IPS DF 19.7 (cell line): ENCODE measurements at places on chromosomes 3 and 15.

- DNase-seq, result no peak
Observed at GRCh38 chr3:11636394-11636770, 7.3 kb downstream of the VGLL4 start.

GRCh38 chr15:43954181-43954621, 127.4 kb downstream of the WDR76 start:
- no peak for DNase-seq

DNA sequence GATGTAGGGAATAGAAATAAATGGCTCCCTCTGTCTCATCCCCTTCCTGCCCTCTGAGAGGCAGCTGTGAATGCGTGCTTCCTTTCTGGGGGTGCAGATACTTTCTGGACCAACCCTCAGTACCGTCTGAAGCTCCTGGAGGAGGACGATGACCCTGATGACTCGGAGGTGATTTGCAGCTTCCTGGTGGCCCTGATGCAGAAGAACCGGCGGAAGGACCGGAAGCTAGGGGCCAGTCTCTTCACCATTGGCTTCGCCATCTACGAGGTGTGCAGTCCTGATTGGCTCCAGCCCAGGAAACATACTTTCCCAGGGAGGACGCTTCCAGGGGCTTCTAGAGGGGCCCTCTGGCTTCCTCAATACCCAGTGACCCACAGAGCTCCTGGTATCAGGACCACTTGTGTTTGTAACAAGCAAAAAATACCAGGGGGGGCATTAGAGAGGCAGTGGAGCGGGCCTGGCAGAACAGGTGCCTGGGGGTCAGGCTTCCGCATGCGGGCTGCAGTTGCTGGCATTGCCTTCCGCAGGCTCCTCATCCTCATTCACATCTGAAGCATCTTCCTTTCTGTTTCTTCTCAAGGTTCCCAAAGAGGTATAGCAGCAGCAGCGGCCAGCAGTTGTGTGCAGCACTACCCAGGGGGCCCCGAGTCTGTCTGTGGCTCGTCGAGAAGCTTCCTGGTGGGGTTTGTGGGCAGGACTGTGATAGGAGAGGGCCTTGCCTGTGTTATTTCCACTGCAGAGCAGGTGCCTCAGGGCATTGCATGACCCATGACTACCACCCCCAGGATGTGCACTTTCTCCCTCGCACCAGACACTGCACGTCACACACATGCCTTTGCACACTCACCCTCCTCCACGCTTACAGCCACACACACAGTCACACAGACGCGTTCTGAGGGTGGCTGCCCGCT, 42.5 kb downstream of the CAPN3 start:
- no peak for DNase-seq

- DNase-seq, result no peak
Observed at GRCh38 chr15:70495991-70496599, 267.3 kb downstream of the UACA start.

GRCh38 chr15:22922003-22922402, 58.2 kb downstream of the CYFIP1 start:
- no peak for DNase-seq

GRCh38 chr3:149095487-149095886, 9.2 kb upstream of the HLTF start:
- no peak for DNase-seq

DNA sequence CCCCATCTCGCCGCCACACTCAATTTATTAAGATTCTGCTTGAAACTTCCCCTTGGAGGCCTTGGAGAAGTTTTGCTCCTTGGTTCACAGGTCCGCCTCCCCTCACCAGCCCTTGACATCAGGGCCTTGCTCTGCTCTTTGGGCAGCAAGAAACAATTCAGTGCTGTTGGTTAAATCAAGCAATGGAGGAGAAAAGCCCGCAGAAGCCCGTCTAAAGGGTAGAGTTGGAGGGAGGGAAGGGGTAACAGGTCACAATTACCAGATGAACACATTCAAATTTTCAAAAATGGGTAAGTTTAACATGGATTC, 429 bp downstream of the PARP9 start:
- no peak for DNase-seq

GRCh38 chr3:150793641-150794040, 30.7 kb upstream of the SIAH2 start:
- DNase-seq, result no peak

DNA sequence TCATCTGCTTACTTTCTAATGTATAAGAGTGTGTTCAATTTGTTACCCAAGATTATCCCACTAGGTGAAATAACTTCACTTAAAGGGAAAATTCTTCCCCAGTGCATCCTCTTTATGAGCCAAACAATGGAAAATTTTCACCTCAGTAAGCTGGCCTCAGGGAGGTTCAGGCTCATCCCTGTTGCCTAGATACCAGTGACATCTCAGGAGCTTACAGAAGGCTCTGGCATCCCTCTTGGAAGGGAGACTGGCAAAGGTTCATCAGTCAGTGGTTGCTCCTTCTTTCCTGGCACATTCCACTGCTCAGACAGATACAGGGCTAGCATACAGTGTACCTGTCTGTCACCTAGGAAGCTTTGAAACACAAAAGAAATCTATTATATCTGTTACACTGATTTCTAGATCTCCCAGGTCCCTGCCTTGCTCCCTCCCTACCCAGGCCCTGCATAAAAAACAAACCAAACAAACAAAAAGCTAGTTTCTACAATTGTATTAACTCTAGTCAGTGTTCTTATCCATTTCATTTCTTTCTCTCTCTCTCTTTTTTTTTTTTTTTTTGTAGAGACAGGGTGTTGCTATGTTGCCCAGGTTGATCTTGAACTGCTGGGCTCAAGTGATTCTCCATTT, 1.7 kb downstream of the IP6K2 start:
- no peak for DNase-seq

DNA sequence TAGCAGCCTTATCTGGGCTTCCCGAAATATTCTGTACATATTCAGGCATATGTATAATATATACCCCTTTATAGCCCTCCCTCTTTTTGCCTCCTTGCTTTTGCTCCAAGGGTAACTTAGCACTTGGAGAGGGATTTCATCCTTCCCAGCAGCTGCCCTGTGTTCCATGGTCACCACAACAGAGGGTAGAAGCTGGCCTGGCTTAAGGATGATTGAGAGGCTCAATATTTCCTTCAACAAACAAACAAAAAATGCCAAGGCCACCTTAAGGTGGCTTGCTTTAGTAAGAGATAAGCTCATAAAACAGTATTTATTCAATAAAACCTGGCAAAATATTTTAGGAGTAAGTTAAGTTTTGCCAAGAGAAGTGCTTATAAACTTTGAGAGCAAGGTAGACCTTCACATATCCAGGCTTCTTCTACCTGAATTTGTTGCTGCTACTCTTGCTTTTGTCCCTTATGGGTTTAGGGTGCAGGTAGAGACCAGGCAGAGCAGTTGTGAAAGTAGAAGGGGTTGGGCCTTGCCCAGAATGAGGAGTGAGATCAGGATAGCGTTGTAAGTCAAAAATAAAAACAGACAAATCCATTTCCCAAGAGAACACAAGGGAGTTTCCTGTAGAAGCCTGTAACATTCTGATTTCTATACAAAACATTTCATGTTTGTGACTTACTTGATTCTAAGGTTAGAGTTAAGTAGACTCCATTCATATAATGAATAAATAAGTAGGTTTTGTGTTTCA, 52.7 kb upstream of the ATOSA start:
- DNase-seq, result no peak

DNA sequence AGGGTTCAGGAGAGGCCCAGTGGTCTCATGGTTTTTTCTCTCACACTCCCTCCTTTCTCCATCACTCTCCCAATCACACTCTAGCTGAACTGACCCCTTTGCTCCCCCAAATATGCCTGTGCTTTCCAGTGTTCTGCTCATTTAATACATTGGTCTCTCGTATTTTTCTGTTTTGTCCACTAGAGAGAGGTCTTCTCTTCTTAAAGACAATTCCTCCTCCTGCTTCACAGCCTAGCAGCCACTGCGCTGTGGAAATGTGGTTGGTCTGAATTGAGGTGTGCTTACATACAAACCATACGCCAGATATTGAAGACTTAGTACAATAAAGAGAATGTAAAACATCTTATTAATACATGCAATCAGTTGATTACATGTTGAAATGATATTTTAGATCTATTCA, 60.6 kb upstream of the XCR1 start:
- no peak for DNase-seq

GRCh38 chr3:4655145-4656045, 162.2 kb downstream of the ITPR1 start:
- no peak for DNase-seq

DNA sequence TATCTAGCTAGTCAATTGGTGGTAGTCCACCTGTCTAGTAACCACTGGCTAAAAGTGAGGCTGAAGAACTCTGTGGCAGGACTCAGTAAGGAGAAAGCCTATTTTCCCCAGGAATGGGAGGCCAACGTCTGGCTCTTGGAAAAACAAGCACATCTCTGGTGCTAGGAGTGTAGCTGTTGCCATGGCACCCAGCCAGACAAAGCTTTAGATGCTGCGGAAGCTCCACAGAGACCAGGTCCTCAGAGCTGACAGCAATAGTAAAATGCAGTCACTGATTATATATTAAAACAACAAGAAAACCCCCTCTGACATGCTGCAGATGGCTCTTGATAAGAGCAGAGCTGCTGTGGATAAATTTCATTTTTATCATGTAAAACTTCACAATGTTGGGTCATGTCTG, 124.9 kb upstream of the STRIT1 start:
- DNase-seq, result no peak

DNA sequence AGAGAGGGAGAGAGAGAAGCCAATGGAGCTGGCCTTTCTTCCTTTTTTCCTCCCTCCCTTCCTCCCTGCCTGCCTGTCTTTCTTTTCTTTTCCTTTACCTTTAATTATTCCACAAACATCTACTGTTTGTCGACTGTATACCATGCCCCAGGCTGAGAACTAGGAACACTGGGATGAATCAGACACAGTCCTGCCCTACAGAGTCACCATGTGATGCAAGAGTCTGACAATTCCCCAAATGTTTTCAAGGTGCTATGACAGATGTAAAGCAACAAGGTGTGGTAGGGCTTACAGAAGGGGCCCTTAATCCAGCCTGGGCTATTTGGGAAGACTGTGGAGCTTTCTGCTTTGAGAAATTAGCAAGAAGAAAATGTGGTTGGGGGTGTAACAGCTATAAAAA, 4.0 kb upstream of the SPSB4 start:
- DNase-seq, result no peak

GRCh38 chr3:136351351-136351750, 101.2 kb downstream of the PCCB start:
- no peak for DNase-seq

- DNase-seq, result no peak
Observed at GRCh38 chr15:84736375-84736774, 12.0 kb upstream of the ZNF592 start.

GRCh38 chr3:197001972-197002700, 27.5 kb downstream of the MELTF start:
- no peak for DNase-seq

DNA sequence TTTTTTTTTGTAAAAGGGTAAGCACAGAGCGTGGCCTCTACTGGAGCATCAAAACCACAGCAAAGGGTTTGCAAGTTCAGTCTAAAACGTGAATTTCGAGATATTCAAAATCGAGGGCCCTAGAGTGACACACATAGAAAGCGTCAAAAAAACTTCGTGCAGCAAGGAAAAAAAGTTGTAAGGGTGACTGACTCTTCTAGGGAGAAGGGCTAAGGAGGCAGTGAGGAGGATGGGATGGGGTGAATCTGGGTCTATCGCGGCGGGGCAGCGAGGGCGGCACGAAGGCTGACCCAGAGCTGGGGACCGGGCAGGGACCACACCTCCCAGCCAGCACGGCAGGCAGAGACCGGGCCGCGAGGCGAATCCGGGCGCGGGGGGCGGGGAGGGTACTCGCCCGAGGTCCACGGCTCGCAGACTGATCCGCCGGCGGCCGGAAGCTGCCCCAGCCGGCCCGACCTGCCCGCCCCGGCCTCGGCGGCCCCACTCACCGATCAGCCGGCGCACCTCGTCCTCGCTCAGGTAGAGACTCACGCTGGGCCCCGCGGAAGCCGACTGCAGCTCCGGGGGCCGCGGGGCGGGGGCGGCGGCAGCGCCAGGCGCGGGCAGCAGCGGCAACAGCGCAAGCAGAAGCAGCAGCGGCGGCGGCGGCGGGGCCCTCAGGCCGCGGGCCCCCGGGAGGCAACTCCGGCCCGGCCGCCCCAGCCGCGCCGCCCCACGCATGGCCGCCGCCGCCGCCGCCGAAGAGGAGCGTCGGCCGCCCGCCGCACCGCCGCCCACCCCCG, 533 bp downstream of the RYK start:
- DNase-seq, result no peak

- no peak for DNase-seq
Observed at GRCh38 chr15:57667171-57667849, 39.2 kb upstream of the POLR2M start.

- no peak for DNase-seq
Observed at GRCh38 chr15:66936861-66937582, 128.4 kb upstream of the SMAD3 start.

DNA sequence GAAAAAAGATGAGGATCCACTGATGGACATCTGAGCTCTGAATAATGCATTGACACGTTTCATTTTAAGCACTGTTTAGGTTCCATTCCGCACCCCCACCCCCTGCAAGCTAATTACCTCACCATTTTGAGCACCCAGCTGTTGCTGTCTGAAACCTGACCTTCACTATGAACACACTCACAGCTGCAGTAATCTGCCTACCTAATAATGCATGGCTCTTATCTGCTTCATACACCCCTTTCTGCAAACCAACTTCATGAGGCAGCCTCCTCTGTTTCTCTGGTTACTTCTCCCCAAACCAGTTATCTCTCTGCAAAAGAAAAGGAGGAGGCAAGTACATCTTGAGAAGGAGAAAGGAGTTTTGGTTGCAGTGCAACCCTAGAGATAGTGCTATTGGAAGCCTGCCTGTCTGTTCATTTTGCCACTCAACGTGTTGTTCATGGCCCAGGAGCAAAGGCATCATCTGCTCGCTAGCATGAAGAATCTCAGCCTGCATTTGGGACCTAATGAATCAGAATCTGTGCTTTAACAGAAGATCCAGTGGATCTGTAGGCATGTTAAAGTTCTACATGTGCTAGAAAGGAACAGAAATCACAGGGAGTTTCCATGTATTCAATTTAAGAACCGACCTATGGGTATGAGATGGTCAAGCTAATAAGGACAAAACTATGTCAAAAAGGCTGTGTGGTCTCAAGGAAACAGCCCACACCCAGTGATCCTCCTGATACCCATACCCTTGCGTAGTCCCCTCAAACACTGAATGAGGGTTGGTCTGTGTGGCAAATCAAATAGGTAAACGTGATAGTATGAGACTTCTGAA, 87.2 kb downstream of the MB21D2 start:
- DNase-seq, result no peak

- no peak for DNase-seq
Observed at GRCh38 chr3:127035677-127036076, 52.8 kb downstream of the PLXNA1 start.

GRCh38 chr15:41511331-41511898, 2.2 kb downstream of the LTK start:
- DNase-seq, result no peak

DNA sequence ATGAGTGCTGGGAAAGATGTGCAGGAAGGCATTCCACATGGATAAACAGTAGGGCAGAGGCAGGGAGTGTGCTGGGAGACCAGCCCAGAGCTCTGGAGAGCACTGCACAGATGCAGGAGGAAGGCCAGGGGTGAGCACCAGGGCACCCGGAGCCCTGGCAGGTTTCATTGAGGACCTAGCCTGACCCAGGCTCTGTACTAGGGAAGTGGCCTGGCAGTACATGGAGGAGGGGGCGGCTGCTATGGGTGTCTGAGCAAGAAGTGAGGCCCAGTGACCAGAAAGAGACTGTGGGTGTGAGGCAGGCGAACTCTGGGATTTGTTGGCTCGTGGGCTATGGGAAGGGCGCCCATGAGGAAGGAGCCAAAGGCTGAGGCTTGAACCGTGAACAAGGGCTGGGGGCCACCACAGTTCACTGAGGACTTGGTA, 139.1 kb downstream of the DNAJB8 start:
- no peak for DNase-seq

- no peak for DNase-seq
Observed at GRCh38 chr3:81443958-81444357, 317.5 kb downstream of the GBE1 start.
